ENCODE measurements at places on chromosomes 12 and 14.

DNA sequence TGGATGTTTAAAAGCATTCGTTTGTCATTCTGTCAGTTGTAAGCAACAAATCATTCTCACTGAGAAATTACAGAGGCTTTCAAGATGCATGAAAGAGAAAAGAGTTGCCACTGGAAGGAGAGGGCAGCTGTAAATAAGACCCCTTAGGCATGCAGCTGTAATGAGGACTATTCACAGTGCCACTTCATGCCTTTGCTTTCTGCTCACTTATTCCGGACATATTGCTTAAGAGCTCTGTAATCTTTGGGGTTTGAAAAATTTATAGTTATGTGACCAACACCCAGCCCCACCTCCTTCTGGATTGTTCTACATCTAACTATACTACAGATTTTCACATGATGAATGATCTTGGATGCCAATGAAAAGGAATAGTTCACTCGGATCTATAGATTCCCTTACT lies 194.8 kb upstream of the DCN start:
- DNase-seq: no peak

GRCh38 chr14:29321646-29322045 lies 555.1 kb downstream of the FOXG1 start:
- no peak for DNase-seq

DNA sequence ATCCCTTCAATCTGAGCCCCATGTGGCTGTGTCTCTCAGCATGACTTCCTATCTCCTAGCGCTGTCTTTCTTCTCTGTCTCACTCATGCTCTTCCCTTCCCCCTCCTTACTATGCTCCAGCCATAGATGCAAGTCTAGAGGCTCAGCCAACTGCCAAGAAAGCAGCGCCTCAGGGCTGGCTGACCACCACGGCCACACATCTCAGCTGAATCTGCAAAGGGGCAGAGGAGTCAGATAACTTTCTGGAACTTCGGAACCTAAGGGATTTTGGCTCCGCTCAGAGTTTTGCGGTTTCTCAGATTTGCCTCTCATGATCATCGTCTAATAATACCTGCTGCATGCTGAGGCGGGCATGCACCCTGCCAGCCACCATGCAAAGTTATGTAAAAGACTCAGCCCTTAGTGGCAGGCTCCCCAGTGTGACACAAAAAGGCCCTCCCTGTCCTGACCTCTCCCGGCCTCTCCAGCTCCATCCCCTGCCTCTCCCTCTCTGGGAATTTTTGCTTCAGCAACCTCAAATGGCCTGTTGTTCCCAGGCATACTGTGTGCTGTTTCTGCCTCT lies 5.0 kb upstream of the FGF6 start:
- no peak for DNase-seq

- DNase-seq: peak; percentile 20
Observed at GRCh38 chr14:59028476-59029202, 159.8 kb upstream of the DAAM1 start.

GRCh38 chr12:103665971-103666370 lies 78.9 kb downstream of the STAB2 start:
- DNase-seq: no peak

- DNase-seq: no peak
Observed at GRCh38 chr12:85179680-85180270, 100.2 kb upstream of the ALX1 start.

DNA sequence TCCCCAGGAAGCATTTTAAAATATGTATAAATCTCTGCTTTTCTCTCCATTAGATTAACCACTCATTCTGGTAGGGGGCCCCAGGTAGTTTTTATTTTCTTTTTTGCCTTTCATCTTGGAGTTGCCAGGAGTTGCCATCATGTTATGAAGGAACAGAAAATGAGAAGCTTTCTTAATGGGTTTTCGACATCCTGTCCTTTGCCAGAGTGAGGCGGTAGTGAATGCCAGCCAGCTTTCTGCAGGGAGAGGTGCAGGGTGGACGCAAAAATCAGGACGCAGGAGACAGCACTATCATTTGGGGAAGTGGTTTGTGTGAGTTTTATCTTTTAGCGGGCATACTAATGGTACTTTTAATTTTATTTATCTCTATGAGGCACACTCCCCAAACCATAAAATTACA lies 1.7 kb downstream of the RASSF8 start:
- no peak for DNase-seq

DNA sequence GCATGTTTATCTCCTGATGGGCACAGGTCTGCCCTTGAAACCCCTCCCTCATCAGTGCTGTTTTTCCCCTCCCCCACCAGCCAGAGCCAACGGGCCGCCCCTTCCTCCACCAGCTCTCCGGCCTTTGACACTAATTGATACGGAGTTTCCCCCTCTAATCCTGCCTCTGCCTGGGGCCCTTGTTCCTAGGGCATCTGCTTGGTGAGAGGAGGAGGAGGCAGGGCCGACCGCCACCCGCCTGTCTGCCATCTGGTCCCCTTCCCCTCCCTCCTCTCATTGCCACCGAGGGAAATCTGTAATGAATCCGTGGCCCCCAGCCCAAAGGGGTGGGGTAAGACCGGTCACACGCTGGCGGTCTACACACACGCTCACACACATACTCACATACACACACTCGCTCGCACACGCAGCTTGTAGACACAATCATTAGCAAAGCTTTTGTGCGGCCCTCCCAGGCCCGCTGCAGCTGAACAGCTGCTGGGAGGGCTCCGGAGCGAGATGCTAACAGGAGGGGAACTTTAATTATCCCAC lies 27.4 kb downstream of the SRRM4 start:
- DNase-seq: no peak

DNA sequence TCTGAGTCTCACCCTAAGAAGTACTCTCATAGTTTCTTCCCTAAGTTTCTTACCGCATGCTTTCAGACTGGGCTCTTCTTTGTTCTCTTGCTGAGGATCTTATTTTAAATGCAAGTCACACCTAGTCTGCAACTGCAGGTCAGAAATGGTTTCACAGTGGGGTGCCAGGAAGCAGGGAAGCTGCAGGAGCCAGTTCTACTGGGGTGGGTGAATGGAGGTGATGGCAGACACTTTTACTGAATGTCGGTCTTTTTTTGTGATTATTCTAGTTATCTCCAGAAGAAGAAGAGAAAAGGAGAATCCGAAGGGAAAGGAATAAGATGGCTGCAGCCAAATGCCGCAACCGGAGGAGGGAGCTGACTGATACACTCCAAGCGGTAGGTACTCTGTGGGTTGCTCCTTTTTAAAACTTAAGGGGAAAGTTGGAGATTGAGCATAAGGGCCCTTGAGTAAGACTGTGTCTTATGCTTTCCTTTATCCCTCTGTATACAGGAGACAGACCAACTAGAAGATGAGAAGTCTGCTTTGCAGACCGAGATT lies 1.7 kb downstream of the FOS start:
- peak; percentile 51 for DNase-seq

DNA sequence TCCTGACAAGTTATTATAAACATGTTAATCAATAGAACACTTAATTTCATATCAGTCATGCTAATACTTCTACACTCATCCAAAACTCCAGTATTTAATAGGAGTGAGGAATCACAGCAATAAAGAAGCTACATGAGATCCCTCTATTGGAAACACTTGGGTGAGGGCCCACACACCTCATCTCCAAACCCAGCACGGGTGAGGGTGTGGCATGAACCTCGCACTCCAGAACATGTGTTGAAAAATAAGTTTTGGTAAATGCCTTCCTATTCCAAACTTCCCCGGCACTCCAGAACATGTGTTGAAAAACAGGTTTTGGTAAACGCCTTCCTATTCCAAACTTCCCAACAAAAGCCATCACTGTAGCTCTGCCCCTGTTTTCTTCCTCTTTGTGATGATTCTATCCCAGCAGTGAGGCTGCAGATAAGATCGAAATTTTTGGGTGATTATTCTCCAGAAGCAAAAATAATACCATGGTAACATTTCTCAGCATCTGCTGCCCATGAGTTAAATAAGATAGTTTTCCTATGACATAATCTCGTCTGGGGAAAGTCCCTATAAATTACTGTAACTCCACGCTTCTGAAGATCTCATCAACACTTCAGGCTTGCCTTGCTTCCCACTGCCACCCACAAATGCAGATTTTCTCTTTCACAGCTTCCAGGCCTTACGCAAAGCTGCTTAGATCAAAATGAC lies 24.4 kb upstream of the PTPRB start:
- DNase-seq: no peak

- no peak for DNase-seq
Observed at GRCh38 chr12:53048033-53048779, 1.7 kb upstream of the TNS2 start.

DNA sequence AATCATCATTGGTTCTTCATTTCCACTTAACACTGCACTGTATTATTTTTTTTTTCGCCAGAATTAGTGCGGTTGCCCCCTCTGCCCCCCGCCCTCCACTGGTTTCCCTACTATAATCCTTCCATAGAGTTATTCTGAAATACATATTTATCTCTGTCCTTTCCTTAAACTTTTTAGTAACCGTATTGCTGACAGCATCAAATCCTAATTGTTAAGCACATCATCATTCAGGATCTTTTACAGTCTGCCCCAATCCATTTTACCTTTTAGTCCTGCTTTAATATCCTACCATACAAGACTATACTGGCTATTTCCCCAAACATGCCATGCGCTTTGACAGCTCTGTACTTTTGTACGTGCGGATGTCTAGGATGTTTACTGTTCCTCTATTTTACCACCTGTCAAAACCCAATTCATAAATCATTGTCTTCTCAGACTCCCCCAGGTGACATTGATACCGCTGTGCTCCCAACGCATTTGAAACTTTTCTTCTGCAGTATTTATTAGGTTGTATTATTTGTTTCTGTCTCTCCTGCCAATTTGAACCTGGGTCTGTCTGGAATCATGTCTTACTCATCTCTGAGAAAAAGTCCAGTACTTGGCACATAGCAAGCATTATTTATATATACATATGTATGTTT lies 1.0 kb downstream of the FGFR1OP2 start:
- DNase-seq: peak; percentile 30

- no peak for DNase-seq
Observed at GRCh38 chr12:49323524-49324097, 556 bp downstream of the TROAP start.

- DNase-seq: no peak
Observed at GRCh38 chr14:60328583-60328982, 79.6 kb downstream of the PPM1A start.

- no peak for DNase-seq
Observed at GRCh38 chr14:33589334-33589733, 361.5 kb downstream of the EGLN3 start.

- no peak for DNase-seq
Observed at GRCh38 chr14:63288853-63289252, 29.9 kb downstream of the GPHB5 start.

DNA sequence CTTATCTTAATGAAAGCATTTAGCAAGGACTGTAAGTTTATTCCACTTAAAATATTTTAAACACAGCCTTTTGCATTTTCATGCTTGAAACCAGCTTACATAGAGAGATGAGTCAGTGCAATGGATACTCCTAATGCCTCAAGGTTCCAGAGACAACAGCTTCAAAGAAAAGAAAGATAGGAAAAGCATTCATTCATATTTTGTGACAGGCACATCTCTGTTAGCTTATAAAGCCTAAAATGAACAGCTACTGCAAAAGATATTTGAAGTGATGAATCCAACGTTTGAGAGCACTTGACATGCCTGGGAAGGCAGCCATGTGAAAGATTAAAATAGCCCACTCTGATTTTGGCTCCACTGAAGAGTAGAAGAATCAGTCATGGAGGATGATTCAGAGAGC lies 814.5 kb downstream of the RPS29 start:
- DNase-seq: no peak

- DNase-seq: no peak
Observed at GRCh38 chr14:19917955-19918518, 2.4 kb upstream of the OR4K5 start.

All from CD4-positive, alpha-beta T cell treated with Interleukin-4 for 1 hour (primary cell).